Aortic smooth muscle cell (primary cell): ENCODE measurements at places on chromosomes 4 and X. TPM values are rescaled to one million over a fixed set of nuclear protein-coding genes. Genes with fewer than 3 reads are reported as not detected.

The CTAG1A gene
- total RNA-seq: not detected in 2 replicates

The PARM1 gene
- total RNA-seq: 3.2 and 7.8 TPM in 2 replicates

The KLHL34 gene
- not detected in 2 replicates for total RNA-seq

The ARHGAP36 gene
- total RNA-seq: not detected in 2 replicates

The GPR34 gene
- total RNA-seq: not detected in 2 replicates

The DRP2 gene
- total RNA-seq: under 0.01 and 0.12 TPM in 2 replicates
